ENCODE measurements at places on chromosomes 6 and 20.

- no peak for DNase-seq
These were observed 239.8 kb downstream of the UST start for GRCh38 chr6:148986608-148987007.

DNA sequence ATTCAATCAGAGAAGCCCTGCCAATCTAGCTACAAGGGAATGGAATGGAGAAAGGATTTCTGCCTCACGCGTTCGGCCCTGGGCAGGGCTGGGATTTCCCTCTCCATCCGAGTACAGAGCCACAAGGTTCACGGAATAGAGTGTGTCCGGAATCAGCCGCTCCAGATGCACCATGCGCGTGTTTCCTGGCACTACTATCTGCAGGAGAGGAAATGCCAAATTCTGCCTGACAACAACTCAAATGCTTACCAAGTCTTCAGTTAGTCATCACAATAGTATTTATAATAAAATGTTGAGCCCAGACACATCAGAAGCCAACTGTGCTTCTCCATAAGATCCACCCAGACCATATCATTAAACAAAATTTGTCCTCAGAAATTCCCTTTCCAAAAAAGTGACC lies 75.1 kb downstream of the COL12A1 start:
- no peak for DNase-seq

DNA sequence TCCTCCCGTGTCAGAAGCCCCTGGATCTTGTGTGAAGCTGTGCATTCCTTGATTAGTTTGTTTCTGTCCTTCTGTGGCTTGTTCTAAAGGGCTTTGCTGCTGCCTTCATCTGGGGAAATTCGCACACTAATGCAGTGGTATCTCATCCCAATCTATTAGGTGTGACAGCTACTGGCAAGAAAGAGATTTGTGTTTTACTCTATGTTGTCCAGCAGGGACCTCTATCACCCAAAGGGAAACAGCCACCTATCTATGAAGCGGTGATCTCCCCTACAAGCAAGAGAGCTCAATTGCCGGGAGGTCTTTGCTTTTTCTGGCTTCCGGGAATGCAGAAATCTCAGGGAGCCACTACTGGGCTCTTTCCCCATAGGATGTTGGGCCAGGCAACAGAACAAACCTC lies 151.8 kb downstream of the NRN1 start:
- no peak for DNase-seq

DNA sequence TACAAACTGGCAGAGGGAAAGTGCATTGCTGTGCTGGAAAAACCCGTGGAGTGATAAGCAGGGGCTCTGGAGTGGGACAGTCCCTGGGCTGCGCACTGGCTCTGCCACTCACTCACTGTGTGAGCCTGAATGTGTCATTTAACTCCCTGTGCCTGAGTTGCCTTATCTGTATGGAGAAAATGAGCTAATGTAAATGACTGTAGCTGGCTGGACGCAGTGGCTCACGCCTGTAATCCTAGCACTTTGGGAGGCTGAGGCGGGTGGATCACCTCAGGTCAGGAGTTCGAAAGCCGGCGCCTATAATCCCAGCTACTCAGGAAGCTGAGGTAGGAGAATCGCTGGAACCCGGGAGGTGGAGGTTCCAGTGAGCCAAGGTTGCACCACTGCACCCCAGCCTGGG lies 18.4 kb upstream of the RPN2 start:
- no peak for DNase-seq

GRCh38 chr6:20198775-20199174 lies 13.5 kb downstream of the MBOAT1 start:
- no peak for DNase-seq

- DNase-seq = no peak
These were observed 151.3 kb downstream of the RALGAPA2 start for GRCh38 chr20:20561172-20561571.

DNA sequence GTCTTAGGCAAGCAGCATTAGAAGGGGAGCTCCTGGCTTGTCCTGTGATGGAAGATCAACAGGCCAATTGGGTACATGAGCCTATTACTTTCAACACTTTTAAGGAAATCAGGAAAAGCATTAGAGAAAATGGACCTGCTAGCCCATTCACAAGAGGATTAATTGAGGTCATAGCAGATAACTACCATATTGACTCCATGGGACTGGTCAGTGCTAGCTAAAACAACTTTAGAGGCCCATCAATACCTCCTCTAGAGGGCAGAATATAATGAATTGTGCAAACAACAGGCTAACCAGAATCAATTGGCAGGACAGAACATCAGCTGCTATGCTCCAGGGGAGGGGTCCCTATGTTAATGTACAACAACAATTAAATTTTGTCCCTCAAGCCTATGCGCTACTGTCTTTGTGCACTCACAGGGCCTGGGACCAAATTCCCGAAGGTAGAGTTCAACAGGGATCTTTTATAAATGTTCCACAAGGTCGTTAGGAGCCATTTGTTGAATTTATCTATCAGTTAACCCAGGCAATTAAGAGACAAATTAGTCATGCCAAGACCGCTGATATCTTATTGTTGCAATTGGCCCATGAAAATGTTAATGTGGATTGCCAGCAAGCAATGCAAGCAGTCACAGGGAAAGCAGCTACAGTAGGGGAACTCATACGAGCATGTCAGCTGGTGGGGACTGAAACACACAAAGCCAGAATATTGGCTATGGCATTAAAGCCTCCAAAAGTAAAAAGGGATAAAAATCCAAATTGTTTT lies 106.6 kb upstream of the BTN3A2 start:
- DNase-seq = no peak

DNA sequence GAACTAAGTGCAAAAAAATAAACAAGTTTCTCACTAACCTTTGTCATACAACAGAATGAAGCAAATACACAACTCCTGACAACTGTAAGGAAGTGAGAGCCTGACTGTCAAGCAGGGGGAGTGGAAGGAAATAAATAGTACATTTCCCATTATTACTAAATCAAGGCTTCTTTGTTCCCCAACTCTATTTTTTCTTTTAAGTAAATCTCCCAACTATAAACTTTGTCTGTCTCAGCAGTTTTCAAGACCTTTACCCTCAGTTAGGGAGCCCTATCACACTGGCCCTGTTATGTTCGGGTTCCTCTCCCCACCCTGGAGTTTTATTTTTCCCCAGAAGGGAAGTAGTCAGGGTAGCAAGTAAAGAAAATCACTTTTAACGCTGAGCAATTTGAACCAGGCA lies 24.1 kb upstream of the IPCEF1 start:
- DNase-seq = no peak

DNA sequence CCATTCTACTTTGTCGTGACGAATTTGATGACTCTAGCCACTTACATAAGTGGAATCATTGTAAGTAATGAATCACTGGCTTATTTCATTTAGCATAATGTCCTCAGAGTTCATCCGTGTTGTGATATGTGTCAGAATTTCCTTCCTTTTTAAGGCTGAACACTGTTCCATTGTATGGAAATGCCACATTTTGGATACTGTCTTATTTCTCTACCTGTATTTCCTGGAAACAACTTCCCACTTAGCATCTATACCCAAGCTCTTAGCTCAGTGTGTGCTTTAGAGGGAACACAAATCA lies 28.8 kb upstream of the GGTLC1 start:
- DNase-seq = no peak

- DNase-seq = no peak
These were observed 8.8 kb upstream of the FAM8A1 start for GRCh38 chr6:17591287-17591686.

GRCh38 chr20:58723628-58723984 lies 31.0 kb downstream of the NPEPL1 start:
- DNase-seq = no peak

- DNase-seq = no peak
These were observed 138.9 kb downstream of the DTNBP1 start for GRCh38 chr6:15523679-15524630.

DNA sequence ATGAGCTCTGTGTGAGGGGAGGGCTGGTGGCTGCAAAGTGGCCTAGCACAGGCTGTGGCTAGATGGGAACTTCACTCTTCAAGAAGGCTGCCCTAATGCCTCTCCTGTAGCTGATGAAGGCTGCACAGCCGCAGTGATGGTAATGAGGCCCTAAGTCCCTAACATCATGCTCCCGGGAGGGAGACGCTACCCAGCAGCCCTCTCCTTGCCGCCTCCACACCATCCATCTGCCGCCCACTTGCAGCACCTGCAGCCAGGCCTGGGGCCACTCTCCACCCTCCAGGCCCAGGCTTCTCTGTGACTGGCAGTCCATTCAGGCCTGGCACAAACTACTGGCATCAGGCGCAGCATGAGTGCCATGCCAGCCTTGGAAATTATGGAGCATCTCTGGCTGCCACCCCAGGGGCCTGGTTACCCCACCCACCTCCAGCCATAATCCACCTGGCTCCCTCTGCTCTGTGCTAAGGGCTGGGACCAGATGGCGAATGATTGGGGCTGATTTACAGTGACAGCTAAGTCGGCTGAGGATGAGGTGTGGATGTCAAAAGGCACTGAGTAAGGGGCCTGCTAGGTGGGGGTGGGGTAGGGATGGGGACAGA lies 284.2 kb downstream of the LRFN2 start:
- no peak for DNase-seq

DNA sequence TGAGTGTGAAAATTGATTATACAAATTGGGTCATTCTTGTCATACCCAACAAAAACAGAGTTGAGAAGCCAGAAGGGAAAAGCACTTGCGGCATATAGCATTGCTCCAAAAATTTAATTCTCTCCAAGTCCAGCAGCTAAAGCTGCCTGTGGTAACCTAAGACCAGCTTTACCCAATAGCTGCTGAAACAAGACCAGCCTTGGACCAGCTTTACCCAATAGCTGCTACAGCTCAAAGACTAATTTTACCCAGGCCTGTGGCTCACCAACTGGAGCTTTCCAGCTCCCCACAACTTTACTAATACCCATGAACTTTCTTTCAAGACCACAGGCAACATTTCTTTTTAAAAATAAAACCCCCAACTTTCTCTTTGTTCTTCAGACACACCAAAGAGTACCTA lies 32.8 kb upstream of the ZNF133 start:
- no peak for DNase-seq

GRCh38 chr20:20490673-20491072 lies 122.8 kb downstream of the INSM1 start:
- no peak for DNase-seq

- DNase-seq = no peak
These were observed 27.9 kb downstream of the KCNQ2 start for GRCh38 chr20:63444548-63444947.

- DNase-seq = no peak
These were observed 544.9 kb downstream of the PKHD1 start for GRCh38 chr6:51542475-51542874.

DNA sequence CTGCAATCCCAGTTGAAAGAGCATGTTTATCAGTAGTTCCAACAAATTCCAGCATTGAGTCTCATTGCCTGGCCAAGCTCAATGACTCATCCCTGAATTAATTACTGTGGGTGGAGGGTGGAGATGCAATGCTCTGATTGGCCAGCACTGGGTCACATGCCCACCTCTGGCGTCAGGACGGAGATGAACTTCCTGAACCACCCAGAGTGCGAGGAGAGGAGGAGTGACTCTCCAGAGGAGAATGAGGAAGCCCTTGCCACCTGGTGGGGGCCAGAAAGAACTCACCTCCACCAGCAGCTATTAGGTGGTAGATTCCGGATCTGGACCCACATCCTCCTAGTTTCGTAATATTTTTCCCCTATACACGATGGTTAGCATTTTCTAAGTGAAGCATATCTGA lies 283.9 kb downstream of the TBC1D7 start:
- DNase-seq = no peak

DNA sequence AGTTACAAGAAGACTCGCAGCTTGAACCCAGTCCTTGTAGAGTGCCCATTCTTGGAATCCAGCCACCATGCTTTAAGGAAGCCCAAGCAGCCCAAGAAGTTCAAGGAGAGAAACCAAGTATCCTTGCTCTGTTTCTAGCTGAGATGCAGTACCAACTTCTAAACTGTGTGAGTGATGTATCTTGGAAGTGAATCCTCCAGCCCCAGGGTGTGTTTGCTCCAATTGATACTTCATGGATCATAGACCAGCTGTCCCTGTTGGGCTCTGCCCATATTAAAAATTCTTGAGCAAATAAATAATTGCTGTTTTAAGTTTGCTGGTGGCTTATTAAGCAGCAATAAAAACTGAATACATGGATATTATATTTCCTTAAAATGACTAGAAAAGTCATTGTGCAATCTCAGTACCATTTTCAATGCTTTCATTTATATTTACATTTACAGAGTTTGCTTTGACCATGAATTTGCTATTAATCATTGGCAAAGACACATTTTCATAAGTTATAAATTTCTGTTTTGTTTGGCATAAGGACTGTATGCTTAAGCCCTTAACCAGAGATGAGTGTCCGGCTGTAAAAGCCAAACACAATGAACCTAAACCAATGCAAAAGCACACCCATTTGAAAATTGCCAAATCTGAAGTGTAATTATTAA lies 9.2 kb downstream of the SPTLC3 start:
- DNase-seq = no peak

DNA sequence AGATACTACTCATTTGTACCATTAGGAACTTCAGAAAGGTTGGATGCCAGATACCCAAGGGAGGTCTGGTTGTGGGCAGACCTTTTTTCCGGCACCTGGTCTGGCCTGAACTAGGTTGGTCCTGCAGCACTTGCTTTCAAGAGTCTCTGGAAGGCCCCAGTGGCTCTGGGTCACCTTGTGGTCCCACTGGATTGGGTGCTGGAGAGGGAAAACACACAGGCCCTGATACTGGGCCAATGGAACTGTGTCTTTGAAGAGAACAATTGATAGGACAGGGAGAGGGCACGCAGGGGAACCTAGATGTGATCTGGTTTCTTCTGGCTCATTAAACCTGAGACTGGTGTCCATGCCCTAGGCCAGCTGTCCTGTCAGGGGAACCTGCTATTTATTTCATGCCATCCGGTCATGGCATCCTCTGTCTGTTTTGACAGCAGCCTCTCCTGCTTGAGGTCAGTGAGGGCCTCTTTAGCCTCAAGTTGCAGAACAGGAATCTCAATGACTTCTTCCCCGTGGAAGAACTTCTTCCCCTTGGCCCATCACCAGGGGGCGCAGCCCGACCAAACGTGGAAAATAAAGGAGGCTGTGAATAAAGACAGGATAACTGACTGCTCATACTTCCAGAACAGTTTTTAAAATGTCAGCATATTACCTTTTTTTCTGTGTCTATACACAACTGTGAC lies 25.0 kb downstream of the TAF8 start:
- peak; percentile 4 for DNase-seq

DNA sequence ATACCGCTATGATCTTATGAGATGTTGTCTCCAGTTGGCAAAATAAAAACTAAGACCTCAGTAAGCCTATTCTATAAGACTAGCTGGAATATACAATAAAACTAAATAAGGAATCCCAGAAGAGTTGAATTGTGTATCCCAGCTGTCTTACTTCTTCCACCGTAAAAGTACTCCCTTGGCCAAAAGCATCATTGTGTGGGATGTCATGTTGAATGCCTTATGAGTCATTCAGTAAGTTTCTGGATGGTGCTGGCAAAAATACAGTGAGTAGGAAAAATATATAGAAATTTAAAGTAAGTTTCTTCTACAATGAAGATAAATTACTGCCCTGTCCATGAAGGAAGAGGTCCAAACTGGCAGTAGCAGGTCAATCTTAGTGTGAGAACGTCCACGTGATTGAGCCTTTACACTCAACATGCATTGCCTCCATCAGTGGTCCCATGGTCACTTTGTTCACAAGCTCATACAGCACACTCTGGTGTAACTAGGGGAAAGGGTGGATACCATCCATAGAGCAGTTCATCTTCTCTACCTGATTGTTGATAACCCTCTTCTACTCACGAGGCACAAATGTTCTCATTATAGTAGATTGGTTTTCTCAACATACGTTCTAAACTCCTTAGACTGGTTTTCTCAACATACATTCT lies 13.7 kb upstream of the ZNF318 start:
- no peak for DNase-seq

GRCh38 chr20:41140226-41141133 lies 3.1 kb downstream of the PLCG1 start:
- no peak for DNase-seq

- no peak for DNase-seq
These were observed 129.9 kb downstream of the UTRN start for GRCh38 chr6:144415014-144415413.
